ENCODE measurements at places on chromosomes 3 and 15.

GRCh38 chr15:40323953-40324937 lies 753 bp downstream of the INAFM2 start:
- peaks cover 52% of the 10 kb centered on the region for H3K4me1 ChIP-seq
- peak overlapping the region; percentile 75 for H3K4me3 ChIP-seq
- DNase-seq: no peak

GRCh38 chr3:193053046-193053435 lies 135.4 kb upstream of the MB21D2 start:
- H3K27ac ChIP-seq: no peak overlapping the region
- DNase-seq: no peak
- no peak overlapping the region for H3K4me3 ChIP-seq
- H3K27me3 ChIP-seq: no peaks in the 10 kb centered on the region
- no peaks in the 10 kb centered on the region for H3K36me3 ChIP-seq

- H3K36me3 ChIP-seq: no peaks in the 10 kb centered on the region
- H3K27ac ChIP-seq: no peak overlapping the region
- no peak overlapping the region for H3K4me3 ChIP-seq
- H3K4me1 ChIP-seq: peaks cover 2% of the 10 kb centered on the region
- no peak for DNase-seq
Measured at GRCh38 chr3:131053043-131053859, 26.6 kb downstream of the NEK11 start.

DNA sequence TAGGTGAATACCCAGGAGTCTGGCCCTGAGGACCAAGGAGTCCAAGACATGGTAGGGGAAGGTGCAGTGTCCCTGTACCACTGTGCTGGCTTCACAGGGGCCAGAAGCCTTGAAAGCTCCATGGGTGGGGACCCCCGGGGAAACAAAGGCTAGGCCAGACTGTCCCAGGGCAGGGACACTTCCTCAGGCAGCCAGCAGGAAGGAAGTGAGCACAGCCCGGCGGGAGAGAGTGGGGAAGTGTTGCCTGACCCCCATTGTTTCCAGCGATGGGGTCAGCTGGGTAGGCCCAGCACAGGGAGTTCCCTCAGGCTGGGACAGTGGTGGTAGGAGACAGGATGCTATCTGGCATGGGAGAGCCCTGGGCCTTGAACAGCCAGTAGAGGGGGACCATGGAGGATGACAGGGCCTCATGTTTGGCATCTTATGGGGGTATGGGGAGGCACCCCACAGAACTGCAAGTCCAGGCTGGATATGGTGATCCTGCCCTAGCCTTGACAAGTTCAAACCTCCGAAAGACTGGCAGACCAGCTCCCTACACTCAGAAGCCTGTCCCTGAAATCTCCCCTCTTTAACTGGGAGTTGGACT lies 1.2 kb upstream of the HYAL2 start:
- peaks cover 69% of the 10 kb centered on the region for H3K4me1 ChIP-seq
- no peaks in the 10 kb centered on the region for H3K27me3 ChIP-seq
- H3K4me3 ChIP-seq: no peak overlapping the region
- peaks cover 3% of the 10 kb centered on the region for H3K36me3 ChIP-seq
- no peak for DNase-seq

DNA sequence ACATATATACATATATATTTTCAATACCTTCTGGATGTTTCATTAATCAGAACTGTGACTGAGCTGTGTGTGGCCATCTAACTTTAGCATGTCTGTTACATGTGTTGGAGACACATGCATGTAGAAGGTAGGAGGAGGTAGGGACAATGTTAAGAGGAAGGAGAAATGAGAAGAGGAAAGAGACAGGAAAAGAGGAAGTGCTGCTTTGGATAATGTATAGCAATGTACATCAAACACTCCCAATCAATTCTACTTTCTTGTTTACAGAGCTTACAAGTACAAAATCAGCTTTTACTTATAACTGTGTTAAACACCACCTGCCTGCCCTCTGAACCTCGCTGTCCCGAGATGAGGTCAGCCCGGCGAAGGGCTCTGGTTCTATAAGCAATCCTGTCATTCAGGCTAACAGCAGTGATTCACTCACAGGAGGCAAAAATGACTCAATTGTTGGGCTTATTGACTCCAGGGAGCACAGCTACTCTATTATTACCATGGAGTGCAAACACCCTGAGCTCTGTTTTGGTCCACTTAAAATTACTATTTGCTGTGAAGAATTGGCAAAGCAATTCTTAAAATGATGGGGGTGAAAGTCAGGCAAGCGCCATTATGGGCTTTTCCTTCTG lies 188.9 kb downstream of the MEIS2 start:
- H3K27ac ChIP-seq: no peak overlapping the region
- no peak overlapping the region for H3K4me3 ChIP-seq
- H3K36me3 ChIP-seq: no peaks in the 10 kb centered on the region
- H3K4me1 ChIP-seq: peaks cover 11% of the 10 kb centered on the region
- no peaks in the 10 kb centered on the region for H3K27me3 ChIP-seq
- peak; percentile 21 for DNase-seq

DNA sequence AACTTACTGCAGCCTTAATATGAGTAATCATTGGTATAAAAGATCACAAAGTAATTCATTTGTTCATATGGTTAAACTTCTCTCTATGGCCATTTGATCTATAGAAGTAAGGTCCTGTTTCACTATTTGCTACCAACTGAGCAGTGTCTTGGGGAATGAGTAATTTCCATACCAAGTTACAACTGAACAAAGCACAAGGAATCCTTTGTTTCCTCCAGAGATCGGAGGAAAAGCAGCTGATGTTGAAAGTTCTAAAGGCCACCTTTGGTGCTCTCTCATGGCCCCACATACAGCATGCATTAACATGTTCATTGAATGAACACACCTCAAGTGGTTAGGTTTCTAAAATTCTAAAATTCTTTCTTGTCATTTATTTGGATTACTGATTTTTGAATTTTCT lies 7.1 kb upstream of the CNTN3 start:
- H3K4me1 ChIP-seq: no peaks in the 10 kb centered on the region
- H3K36me3 ChIP-seq: no peaks in the 10 kb centered on the region
- no peak for DNase-seq
- H3K27me3 ChIP-seq: no peaks in the 10 kb centered on the region

- no peak overlapping the region for H3K27ac ChIP-seq
- peaks cover 42% of the 10 kb centered on the region for H3K27me3 ChIP-seq
- DNase-seq: no peak
- peak overlapping the region; percentile 30 for H3K4me3 ChIP-seq
Measured at GRCh38 chr3:14602006-14602803, 49.4 kb upstream of the CCDC174 start.

GRCh38 chr3:149763565-149764195 lies 11.4 kb upstream of the COMMD2 start:
- no peak overlapping the region for H3K27ac ChIP-seq
- no peak overlapping the region for H3K4me3 ChIP-seq
- H3K4me1 ChIP-seq: no peaks in the 10 kb centered on the region
- peaks cover 10% of the 10 kb centered on the region for H3K27me3 ChIP-seq
- no peaks in the 10 kb centered on the region for H3K36me3 ChIP-seq
- DNase-seq: no peak

GRCh38 chr3:178325330-178325729 lies 210.9 kb upstream of the KCNMB2 start:
- DNase-seq: no peak
- no peaks in the 10 kb centered on the region for H3K36me3 ChIP-seq
- no peaks in the 10 kb centered on the region for H3K27me3 ChIP-seq

DNA sequence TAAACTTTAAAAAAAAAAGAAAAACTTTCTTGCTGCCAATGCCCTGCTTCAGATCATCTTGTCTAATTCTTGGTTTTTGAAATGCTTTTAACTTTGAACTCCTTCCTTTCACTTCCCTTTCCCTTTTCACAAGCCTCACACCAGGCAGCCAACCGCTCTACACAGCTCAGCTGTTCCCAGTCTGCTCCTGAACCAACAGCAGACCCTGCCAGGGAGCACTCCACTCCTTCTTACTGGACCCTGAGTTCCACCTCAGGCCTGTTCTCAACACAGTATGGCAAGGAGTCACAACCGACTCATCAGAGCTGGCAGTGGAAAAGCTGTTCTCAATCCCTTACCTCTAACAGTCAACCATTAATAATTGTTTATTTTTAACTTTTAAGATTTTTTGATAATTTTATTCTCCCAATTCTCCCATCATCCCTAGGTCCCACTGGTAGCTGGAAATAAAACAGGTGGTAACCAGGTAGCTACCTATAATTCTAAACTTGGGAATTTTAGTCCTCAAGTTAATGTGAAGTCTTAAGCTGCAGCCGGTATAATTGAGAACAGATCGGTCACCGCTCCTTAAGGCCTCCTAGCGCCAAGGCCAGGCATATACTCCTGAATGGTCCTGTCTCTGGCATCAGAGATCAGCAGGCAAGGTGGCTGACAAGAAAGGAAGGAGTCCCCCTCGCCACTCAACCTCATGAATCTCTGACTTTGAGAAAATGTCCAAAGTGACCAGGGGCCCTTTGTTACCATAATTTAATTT lies 43.9 kb downstream of the BOC start:
- no peaks in the 10 kb centered on the region for H3K4me1 ChIP-seq
- no peak overlapping the region for H3K4me3 ChIP-seq
- no peak overlapping the region for H3K27ac ChIP-seq
- peaks cover 9% of the 10 kb centered on the region for H3K27me3 ChIP-seq

GRCh38 chr3:45261333-45262110 lies 35.4 kb upstream of the TMEM158 start:
- peaks cover 39% of the 10 kb centered on the region for H3K27me3 ChIP-seq
- H3K36me3 ChIP-seq: no peaks in the 10 kb centered on the region
- no peaks in the 10 kb centered on the region for H3K4me1 ChIP-seq
- H3K27ac ChIP-seq: no peak overlapping the region
- H3K4me3 ChIP-seq: no peak overlapping the region

DNA sequence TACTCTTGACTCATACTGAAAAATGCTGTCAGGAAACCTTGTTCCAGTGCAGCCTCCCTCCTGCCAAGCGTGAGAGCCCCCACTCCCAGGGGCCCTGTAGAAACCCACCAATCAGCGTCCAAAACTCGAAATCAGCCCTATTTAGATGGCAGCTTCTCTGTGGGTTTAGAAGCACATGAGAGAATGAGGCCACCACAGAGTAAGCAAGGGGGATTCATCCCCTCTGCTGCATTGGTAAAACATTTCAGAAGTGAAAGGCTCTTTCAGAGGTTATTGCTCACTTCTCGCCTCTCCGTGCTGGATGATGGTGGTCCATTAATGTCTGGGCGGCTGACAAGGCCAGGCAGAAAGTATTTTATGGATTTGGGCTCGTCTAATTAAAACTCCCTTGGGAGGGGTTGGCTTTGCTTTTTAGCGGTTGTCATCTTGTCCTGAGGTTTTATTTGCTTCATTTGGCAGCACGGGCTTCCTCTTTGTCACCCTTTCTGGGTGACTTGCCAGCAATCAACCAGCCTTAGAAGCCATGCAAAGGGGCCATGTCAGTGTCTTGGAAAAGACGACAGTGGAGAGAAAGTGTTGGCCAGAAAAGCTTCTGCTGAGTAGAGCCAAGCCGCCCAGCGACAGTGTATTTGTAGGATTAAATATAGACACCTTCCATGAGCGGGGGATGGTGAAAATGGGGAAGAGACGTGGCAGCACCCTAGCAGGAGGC lies 145.5 kb downstream of the ATP10A start:
- no peak for DNase-seq
- H3K4me1 ChIP-seq: no peaks in the 10 kb centered on the region
- no peaks in the 10 kb centered on the region for H3K36me3 ChIP-seq
- H3K4me3 ChIP-seq: no peak overlapping the region

All from HepG2 (cell line).